ENCODE measurements at places on chromosomes 13 and 19.
A peak's percentile ranks its signal among the peaks of the same experiment; 100 is the strongest.

GRCh38 chr19:14473978-14474578 lies 1.1 kb downstream of the PTGER1 start:
- no peak for DNase-seq

GRCh38 chr13:22665506-22665905 lies 515.3 kb upstream of the SGCG start:
- DNase-seq = no peak

- no peak for DNase-seq
Measured at GRCh38 chr13:44867825-44868224, 121.4 kb downstream of the NUFIP1 start.

- no peak for DNase-seq
Measured at GRCh38 chr19:33673258-33673875, 51.6 kb downstream of the CHST8 start.

DNA sequence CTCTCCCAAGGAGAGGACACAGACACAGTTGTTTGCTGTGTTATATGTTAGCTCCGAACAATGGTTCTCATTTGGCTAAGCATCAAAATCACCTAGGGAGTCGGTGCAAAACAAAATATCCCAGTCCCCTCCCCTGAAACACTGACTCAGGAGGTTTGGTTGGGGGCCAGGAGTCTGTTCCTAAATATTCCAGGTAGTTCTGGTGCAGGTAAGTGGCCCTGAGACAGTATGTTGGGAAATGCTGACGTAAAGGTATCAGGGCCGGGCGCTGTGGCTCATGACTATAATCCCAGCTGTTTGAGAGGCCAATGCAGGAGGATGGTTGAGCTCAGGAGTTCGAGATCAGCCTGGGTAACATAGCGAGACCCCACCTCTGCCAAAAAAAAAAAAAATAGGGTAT lies 2.3 kb upstream of the MAP2K7 start:
- no peak for DNase-seq

GRCh38 chr13:111329641-111330040 lies 9.2 kb downstream of the TEX29 start:
- DNase-seq = no peak

- DNase-seq = no peak
Measured at GRCh38 chr19:17544418-17544817, 11.0 kb upstream of the COLGALT1 start.

DNA sequence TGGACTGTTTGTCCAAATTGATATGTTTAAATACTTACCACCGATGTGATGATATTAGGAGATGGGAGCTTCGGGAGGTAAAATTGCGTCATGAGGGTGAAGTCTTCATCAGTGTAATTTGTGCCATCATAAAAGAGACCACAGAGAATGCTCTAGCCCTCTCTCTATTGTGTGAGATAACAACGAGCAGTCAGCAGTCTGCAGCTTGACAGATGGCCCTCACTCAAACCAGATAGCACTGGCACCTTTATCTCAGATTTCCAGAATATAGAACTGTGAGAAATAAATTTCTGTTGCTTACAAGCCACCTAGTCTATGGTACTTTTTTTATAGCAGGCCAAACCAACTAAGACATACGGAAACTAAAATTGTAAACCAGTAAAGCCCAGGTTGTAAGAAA lies 1718.9 kb upstream of the MIR17HG start:
- DNase-seq = no peak

DNA sequence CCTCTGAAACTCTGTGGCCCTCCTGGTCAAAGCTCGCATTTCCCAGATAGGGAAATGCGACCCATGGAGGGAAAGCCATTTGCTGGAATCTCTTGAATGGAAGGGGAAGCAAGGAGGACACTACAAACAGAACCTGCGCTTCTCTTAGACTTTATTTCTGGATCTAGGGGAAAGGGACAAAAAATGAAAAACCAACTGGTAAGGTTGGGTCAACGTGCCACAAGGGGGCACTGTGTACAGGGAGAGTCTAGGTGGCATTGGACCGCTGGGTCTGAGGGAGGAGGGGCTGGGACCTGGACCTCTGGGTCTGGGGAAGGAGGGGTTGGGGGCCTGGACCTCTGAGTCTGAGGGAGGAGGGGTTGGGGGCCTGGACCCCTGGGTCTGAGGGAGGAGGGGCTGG lies 5.0 kb downstream of the KLK4 start:
- peak; percentile 47 for DNase-seq

GRCh38 chr19:7928741-7929701 lies 3.1 kb upstream of the CTXN1 start:
- peak; percentile 86 for DNase-seq

GRCh38 chr19:8697671-8698432 lies 743 bp downstream of the ACTL9 start:
- DNase-seq = no peak

GRCh38 chr19:51780270-51780669 lies 14.7 kb upstream of the FPR3 start:
- no peak for DNase-seq

GRCh38 chr19:50300051-50300450 lies 29.1 kb downstream of the KCNC3 start:
- DNase-seq = no peak

GRCh38 chr19:16882146-16882545 lies 6.7 kb upstream of the F2RL3 start:
- no peak for DNase-seq

GRCh38 chr13:34265046-34265679 lies 447.2 kb downstream of the RFC3 start:
- no peak for DNase-seq

DNA sequence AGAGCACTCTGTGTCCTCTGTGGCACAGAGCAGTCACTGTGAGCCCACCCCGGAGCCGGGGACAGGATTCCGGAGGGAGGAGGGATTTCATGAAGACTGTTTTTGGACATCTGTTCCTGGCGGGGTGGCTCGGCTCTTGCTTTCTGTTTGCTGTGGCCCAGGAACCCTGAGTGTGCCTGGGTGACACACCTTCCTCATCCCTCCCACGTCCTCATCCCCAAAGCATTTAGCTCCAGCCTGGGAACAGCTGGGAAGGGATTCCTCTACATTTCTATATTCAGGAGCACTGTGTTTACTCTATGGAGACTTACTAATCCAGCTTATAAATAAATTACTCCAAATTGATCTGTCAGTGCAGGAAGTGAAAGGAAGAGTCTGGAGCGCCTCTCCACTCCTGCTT lies 97.8 kb upstream of the UBL3 start:
- no peak for DNase-seq

DNA sequence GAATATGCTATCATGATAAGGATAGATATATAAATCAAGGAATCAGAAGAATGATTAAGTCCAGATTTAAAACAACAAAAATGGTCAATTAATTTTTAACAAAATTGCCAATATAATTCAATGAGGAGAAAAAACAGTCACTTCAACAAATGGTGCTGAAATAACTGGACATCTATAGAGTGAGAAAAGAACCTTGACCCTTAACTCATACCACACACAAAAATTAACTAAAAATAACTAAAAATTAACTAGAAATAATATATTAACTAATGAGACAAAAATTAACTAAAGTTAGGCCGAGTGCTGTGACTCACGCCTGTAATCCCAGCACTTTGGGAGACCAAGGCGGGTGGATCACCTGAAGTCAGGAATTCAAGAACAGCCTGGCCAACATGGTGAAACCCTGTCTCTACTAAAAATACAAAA lies 9.5 kb downstream of the LGALS7 start:
- no peak for DNase-seq
